ENCODE measurements at places on chromosomes 3 and 15. TPM values are rescaled to one million over a fixed set of nuclear protein-coding genes. Genes with fewer than 3 reads are reported as not detected.

GRCh38 chr3:47581422-47581821 lies 2.8 kb upstream of the CSPG5 start:
- no peak for DNase-seq

- DNase-seq, result no peak
Measured at GRCh38 chr15:62821384-62822131, 221.0 kb upstream of the TPM1 start.

- no peak for DNase-seq
Measured at GRCh38 chr3:134864636-134865035, 69.6 kb downstream of the EPHB1 start.

DNA sequence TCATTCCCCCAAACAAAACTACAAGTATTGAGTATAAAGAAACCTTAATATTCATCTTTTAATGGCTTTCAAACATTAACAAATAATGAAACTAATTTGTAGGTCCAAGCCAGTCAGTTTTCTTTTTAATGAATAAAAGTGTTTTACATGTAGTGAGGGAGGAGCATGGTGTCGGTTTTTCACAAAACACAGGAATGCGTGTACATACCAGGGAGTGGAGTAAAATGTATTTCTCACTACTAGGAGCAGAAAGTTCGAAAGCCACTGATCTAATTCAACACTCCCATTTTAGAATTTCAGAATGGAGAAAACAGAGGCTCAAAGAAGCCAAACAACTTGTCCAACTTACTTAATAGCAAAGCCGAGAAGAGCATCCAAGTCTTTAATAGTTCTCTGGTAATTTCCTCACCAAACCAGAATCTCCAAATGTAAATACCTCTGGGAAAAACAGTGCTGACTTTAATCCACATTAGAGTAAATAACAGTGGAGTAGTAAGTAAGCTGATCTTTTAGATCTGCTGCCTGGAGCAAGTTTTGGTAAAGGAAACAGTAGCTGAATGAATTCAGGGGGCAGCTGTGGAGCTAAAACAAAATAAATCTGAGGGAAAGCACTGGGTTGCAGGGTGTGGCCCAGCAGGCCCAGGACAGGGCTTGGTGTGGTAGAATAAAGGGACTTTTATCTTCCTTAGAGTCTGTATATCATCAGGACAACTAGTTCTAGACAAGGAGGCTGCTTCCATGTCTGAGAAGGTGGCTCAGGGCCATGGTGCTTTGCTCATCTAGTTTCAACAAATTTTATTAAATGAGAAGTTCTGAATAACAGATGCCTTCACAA lies 7.9 kb downstream of the ANP32A start:
- no peak for DNase-seq

Gene LRRK1
- total RNA-seq, result 4.2 TPM

Gene GOLGA6A
- total RNA-seq, result 0.13 TPM

Gene RTP4
- total RNA-seq, result 0.13 TPM

Gene BOC
- 0.38 TPM for total RNA-seq

All from bronchial epithelial cell (primary cell).